Endothelial cell (in vitro differentiated cells): ENCODE measurements at places on chromosomes 3 and 15. TPM values are rescaled to one million over a fixed set of nuclear protein-coding genes. Genes with fewer than 3 reads are reported as not detected.

LMAN1L gene
- not detected for total RNA-seq

SEMA6D gene
- 12.8 TPM for total RNA-seq

GRK7 gene
- 0.10 TPM for total RNA-seq

MESP2 gene
- total RNA-seq, result 0.33 TPM

SPRED1 gene
- 29.3 TPM for total RNA-seq

WDR72 gene
- total RNA-seq, result 0.59 TPM

GRCh38 chr3:47034868-47035489 lies 55.5 kb downstream of the NBEAL2 start:
- no peak overlapping the region for H3K4me3 ChIP-seq
- no peak overlapping the region for H3K27ac ChIP-seq
- peaks cover 29% of the 10 kb centered on the region for H3K36me3 ChIP-seq

DNA sequence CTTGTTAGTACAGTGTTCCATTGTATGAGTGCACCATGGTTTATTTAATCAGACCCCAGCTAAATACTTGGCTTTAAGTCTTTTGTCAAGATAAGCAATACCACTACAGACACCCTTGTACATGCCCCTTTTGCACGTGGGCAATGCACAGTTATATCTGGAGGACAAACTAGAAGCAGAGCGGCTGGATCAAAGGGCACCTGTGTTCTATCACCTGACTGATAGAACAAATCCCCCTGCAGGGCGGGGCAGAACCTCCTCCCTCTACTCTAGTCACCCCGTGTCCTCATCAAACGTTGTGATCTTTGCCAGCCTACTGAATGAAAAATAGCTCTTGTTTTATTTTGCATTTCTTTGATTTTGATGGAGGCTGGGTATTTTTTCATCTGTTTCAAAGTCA lies 314.9 kb downstream of the TLE3 start:
- no peak for DNase-seq
- peaks cover 4% of the 10 kb centered on the region for H3K4me1 ChIP-seq

DNA sequence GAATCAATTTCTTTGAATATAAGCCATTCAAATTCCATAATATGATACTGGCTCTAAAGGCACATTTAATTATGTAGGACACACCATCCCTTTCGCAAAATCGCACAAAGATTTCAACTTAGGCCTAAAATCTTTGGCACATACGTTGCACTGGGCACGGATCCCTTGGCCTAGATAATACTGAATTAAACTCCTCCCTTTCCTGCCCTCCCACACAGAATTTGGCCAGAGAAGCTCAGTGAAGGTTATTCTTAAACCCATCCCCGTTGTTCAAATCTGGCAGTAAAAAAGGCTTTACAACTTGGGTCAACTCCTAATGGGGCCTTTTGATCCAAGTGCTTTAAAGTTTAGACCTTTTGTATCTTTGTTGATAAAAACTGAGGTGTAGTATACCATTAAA lies 247.2 kb downstream of the PTPRG start:
- no peak for DNase-seq
- H3K27ac ChIP-seq, result no peak overlapping the region
- no peaks in the 10 kb centered on the region for H3K27me3 ChIP-seq
- peaks cover 8% of the 10 kb centered on the region for H3K4me1 ChIP-seq

DNA sequence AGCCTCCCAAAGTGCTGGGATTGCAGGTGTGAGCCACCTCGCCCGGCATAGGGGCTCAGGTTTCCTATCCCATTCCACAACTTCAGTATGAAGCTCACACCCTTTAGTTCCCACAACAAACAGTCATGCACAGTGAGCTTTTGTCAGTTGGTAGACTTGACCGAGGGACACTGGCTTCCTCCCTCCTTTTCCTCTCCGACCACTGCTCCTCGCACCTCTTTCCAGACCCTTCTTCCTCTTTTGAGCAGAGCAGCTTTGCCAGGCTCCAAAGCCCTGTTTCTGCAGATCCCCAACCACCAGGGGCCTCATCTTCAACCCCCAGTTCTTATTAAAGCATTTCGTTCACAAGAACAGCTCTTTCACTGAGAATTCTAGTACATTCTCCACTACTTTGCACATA lies 12.7 kb upstream of the CILP start:
- no peak overlapping the region for H3K27ac ChIP-seq
- no peaks in the 10 kb centered on the region for H3K4me1 ChIP-seq
- H3K4me3 ChIP-seq, result no peak overlapping the region
- no peak for DNase-seq
- H3K27me3 ChIP-seq, result peaks cover 7% of the 10 kb centered on the region
- H3K36me3 ChIP-seq, result no peaks in the 10 kb centered on the region

DNA sequence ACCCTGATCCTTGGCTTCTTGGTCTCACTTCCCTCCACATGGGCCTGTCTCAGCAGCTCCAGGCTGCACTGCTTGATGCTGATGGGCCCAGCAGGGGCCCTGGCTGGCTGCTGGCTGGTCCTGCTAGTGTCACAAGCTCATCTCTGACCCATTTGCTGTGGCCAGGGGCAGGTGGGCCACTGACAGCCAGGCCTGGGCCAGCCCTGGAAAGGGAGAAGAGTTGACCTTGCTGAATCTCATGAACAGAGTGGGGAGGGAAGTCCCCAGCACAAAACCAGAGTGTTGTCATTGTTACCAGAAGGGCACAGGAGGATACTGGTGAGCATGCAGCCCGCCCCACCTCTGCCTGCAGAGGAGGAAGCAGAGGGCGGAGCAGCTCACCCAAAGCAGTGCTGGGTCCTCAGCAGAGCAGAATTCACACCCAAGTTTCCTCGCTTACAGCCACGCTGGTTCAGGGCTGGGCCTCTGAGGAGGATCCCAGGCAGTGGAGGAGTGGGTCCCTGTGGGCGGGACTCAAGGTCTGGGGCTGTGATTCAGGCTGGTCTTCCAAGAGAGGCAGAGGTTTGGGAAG lies 7.6 kb upstream of the KLF15 start:
- H3K4me1 ChIP-seq, result no peaks in the 10 kb centered on the region
- H3K36me3 ChIP-seq, result no peaks in the 10 kb centered on the region
- no peak overlapping the region for H3K4me3 ChIP-seq
- DNase-seq, result no peak

GRCh38 chr3:51986010-51986947 lies 2.9 kb downstream of the ACY1 start:
- H3K4me1 ChIP-seq, result peaks cover 14% of the 10 kb centered on the region
- H3K27ac ChIP-seq, result no peak overlapping the region
- no peak for DNase-seq
- peaks cover 2% of the 10 kb centered on the region for H3K36me3 ChIP-seq
- H3K4me3 ChIP-seq, result no peak overlapping the region
- peaks cover 6% of the 10 kb centered on the region for H3K27me3 ChIP-seq

DNA sequence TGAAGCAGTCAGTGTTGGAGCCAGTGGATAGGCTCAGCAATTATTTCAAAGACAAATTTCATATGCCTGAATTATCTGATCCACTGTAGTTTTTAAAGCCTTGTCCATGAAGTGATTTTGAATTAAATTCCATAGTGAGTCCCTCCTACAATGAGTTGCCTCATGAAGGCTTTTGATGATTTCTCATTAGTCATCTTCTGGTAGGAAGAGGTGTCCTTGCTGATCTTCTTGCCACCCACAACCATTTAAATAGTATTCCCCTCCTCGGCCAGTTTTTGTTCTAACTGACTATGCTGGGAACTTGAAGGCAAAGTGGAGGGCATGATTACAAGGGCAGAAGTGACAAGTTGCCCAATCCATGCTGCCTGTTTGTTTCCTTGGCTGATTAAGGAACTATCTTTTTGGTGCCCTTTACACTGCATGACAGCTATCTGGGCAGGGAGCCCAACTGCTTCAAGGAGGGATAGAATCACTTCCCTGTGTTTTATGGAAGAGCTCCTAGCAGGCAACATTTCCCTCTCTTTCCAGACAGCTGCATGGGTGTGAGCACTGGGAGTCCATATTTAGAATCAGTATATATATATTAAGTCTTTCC lies 617.5 kb downstream of the ZPLD1 start:
- no peak overlapping the region for H3K27ac ChIP-seq
- DNase-seq, result no peak
- peaks cover 45% of the 10 kb centered on the region for H3K4me1 ChIP-seq
- H3K27me3 ChIP-seq, result no peaks in the 10 kb centered on the region

- H3K4me3 ChIP-seq, result no peak overlapping the region
- H3K27me3 ChIP-seq, result no peaks in the 10 kb centered on the region
- H3K36me3 ChIP-seq, result no peaks in the 10 kb centered on the region
Observed at GRCh38 chr3:41489231-41489630, 289.9 kb downstream of the CTNNB1 start.

- no peak overlapping the region for H3K27ac ChIP-seq
- H3K36me3 ChIP-seq, result no peaks in the 10 kb centered on the region
- H3K4me1 ChIP-seq, result no peaks in the 10 kb centered on the region
- H3K27me3 ChIP-seq, result peaks cover 2% of the 10 kb centered on the region
Observed at GRCh38 chr3:98930413-98930812, 28.9 kb upstream of the DCBLD2 start.

DNA sequence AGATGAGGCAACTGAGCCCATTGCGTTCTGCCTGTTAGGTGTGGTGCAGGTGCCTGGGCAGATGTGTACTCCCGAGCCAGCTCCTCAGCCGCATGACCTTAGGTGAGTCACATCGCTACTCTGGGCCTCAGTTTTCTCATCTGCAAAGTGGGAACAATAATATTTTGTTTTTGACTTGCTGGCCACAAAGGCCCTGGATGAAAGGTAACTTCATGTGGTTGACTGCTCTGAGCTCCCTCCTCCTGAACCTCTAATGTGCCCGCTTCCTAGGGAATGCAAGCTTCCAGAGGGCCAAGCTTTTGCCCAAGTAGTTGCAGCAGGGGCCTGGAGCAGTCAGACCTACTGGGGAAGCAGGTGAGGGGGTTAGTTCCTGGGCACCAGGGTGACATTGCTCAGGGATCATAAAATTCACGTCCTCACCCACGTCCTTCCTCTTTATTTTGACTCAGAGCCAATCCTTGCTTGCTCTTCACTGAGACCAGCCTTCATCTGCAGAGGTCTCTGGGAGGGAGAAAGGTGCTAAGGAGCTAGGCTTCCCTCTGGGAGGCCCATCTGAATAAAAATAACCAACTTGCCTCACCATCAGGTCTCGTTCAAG lies 149.0 kb upstream of the TLE3 start:
- no peaks in the 10 kb centered on the region for H3K36me3 ChIP-seq
- no peak overlapping the region for H3K4me3 ChIP-seq
- H3K27ac ChIP-seq, result no peak overlapping the region
- DNase-seq, result no peak
- peaks cover 27% of the 10 kb centered on the region for H3K4me1 ChIP-seq

GRCh38 chr3:177928172-177928873 lies 607.9 kb upstream of the KCNMB2 start:
- no peak overlapping the region for H3K27ac ChIP-seq
- H3K36me3 ChIP-seq, result no peaks in the 10 kb centered on the region
- H3K27me3 ChIP-seq, result peaks cover 4% of the 10 kb centered on the region
- no peak for DNase-seq
- peaks cover 12% of the 10 kb centered on the region for H3K4me1 ChIP-seq

DNA sequence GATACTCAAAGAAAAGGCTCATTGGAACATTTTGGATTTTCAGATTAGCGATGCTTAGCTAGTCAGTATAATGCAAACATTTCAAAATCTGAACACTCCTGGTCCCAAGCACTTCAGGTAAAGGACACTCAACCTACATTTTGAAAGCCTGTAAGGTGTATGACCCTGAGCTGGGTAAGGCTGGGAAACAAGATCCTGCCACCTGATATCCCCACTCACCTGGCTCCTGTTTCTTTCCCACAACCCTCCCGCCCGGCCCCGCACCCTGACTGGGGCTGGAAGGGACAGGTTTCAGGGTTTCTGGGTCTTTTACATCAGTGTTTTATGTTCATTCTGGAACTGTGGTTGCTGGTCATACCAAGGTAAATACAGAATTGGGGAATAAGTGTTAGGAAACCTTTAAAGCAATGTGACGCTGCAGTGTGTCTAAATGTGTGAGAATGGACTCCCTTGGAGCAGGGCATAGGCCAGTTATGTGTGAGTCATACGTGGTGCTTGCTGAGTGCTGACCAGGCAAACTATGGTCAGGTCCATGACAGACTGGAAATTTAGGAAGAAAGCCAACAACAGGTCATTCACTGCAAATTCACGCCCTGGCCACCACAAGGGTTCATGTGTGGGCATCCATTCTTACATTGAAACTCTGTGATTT lies 22.9 kb downstream of the CTXND1 start:
- H3K4me3 ChIP-seq, result no peak overlapping the region
- H3K4me1 ChIP-seq, result no peaks in the 10 kb centered on the region
- no peaks in the 10 kb centered on the region for H3K27me3 ChIP-seq
- DNase-seq, result no peak
- no peaks in the 10 kb centered on the region for H3K36me3 ChIP-seq
- H3K27ac ChIP-seq, result no peak overlapping the region
